ENCODE measurements at places on chromosomes 4 and X. TPM values are rescaled to one million over a fixed set of nuclear protein-coding genes. Genes with fewer than 3 reads are reported as not detected.
A peak's percentile ranks its signal among the peaks of the same experiment; 100 is the strongest.

DNA sequence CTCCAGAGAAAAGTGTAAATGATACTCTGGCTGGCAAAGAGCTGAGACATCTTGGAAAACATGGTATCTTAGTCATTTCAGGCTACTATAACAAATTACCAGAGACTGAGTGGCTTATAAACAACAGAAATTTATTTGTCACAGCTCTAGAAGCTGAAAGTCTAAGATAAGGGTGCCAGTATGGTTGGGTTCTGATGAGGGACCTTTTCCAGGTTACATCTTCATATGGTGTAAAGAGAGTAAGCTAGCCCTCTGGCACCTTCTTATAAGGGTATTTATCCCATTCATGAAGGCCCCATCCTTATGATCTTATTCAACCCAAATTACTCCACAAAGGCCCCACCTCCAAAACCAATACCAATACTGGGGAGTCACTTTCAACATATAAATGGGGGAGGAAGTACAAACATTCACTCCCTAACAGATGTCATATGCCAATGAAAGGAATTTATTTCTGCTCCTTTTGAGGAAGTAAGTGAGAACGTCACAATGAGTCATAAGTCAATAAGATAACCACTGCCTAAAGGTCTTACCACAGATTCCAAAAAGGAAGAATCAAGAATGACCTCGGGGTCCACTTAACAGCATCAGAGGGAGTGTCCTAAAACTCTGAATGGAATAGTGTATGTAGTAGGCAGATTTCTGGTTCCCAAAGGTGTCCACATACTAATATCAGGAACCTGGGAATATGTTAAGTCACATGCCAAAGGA, 246.6 kb downstream of the OPHN1 start:
- no peaks in the 10 kb centered on the region for H3K4me1 ChIP-seq
- H3K36me3 ChIP-seq = no peaks in the 10 kb centered on the region
- no peak overlapping the region for H3K27ac ChIP-seq
- no peak overlapping the region for H3K4me3 ChIP-seq
- no peaks in the 10 kb centered on the region for H3K27me3 ChIP-seq
- DNase-seq = no peak

DNA sequence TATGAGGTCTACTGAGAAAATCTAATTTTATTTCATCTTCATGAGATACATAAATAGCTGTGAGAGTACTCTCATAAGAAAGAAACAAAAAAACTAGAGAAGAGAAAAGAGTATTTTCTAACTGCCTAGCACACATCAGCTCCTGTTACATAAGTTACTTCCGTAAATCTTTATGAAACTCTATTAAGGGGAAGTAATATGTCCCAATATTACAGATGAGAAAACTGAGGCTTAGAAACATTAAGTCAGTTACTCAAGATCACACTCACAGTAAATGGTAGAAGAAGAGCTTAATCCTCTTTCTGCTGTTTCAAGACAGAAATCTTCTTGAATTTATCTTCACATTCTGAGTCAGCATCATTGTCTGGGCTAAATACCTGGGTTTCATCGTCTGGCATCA, 164.1 kb downstream of the DTHD1 start:
- H3K4me1 ChIP-seq = no peaks in the 10 kb centered on the region
- no peak overlapping the region for H3K4me3 ChIP-seq
- no peak overlapping the region for H3K27ac ChIP-seq
- no peaks in the 10 kb centered on the region for H3K36me3 ChIP-seq

- H3K27ac ChIP-seq = no peak overlapping the region
- H3K4me3 ChIP-seq = no peak overlapping the region
- no peaks in the 10 kb centered on the region for H3K36me3 ChIP-seq
- DNase-seq = no peak
Observed at GRCh38 chr4:17701882-17702281, 79.5 kb downstream of the FAM184B start.

- DNase-seq = peak; percentile 76
- H3K36me3 ChIP-seq = no peaks in the 10 kb centered on the region
Observed at GRCh38 chr4:1043651-1044468, 32.4 kb downstream of the FGFRL1 start.

DNA sequence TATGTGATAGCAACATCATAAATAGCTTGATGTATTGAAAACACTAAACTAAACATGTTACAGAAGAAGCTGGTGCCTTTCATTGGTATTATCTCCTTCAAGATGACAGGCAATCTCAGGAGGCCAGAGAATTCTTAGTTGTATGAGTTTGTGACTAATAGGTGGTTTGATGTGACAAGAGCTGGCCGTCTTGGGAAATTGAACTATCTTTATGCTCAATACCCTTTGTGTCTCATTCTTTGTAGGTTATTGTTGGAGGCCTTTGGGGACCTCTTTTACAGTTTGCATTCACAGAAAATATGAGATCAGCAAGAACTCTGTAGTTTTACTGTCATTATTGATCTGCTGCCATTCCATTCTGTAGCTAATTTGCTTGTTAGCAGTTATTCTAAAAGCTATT, 659.2 kb upstream of the PITX2 start:
- H3K27me3 ChIP-seq = peaks cover 5% of the 10 kb centered on the region
- H3K4me3 ChIP-seq = no peak overlapping the region
- H3K27ac ChIP-seq = no peak overlapping the region
- no peaks in the 10 kb centered on the region for H3K36me3 ChIP-seq
- no peak for DNase-seq

Gene CT83
- not detected for total RNA-seq

DNA sequence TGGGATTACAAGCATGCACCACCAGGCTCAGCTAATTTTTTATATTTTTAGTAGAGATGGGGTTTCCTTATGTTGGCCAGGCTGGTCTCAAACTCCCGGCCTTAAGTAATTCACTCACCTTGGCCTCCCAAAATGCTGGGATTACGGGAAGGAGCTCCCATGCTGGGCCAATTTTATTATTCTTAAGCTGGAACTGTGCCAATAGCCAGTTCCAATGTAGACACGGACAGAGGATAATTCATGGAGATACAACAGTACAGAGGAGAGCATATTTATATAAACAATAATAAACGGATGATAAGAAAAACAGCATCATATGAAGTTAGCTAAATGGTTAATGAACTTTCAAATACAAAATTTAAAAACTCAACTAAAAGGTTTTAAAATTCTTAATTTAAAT, 87.8 kb downstream of the PPA2 start:
- no peaks in the 10 kb centered on the region for H3K4me1 ChIP-seq
- no peak overlapping the region for H3K27ac ChIP-seq
- no peak for DNase-seq
- no peak overlapping the region for H3K4me3 ChIP-seq
- H3K36me3 ChIP-seq = no peaks in the 10 kb centered on the region

DNA sequence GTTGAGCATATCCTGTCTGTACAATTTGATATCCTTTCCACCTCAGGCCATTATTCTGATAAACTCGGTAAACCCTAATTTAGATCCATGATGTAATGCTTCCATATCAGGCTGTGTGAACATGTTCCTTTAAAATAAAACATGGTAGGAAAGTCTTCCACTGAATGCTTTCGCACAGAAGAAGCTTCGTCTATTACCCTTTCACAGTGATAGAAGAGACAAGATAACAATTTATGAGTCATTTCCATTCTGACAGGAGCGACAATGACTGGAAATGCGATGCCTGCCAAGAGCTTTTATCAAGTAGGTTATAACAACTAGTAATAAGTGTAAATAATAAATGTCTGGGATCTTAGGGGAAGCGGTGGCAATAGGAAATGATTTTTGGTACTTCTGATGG, 98.8 kb downstream of the TTC29 start:
- H3K36me3 ChIP-seq = no peaks in the 10 kb centered on the region
- DNase-seq = no peak
- no peak overlapping the region for H3K27ac ChIP-seq
- H3K27me3 ChIP-seq = no peaks in the 10 kb centered on the region
- H3K4me3 ChIP-seq = no peak overlapping the region

GRCh38 chr4:109648997-109649575, 54.2 kb downstream of the CASP6 start:
- no peak for DNase-seq
- H3K36me3 ChIP-seq = no peaks in the 10 kb centered on the region
- H3K27me3 ChIP-seq = no peaks in the 10 kb centered on the region
- H3K4me1 ChIP-seq = no peaks in the 10 kb centered on the region
- H3K4me3 ChIP-seq = no peak overlapping the region
- peak overlapping the region; percentile 19 for H3K27ac ChIP-seq

Gene MUC7
- not detected for total RNA-seq

GRCh38 chr4:1713003-1713851, 1.1 kb upstream of the SLBP start:
- peaks cover 9% of the 10 kb centered on the region for H3K36me3 ChIP-seq
- DNase-seq = no peak
- H3K4me3 ChIP-seq = peak overlapping the region; percentile 69
- H3K4me1 ChIP-seq = peaks cover 32% of the 10 kb centered on the region

- H3K27me3 ChIP-seq = no peaks in the 10 kb centered on the region
- no peak for DNase-seq
- H3K4me3 ChIP-seq = no peak overlapping the region
- H3K27ac ChIP-seq = peak overlapping the region; percentile 30
- H3K4me1 ChIP-seq = peaks cover 12% of the 10 kb centered on the region
Observed at GRCh38 chr4:2923141-2923551, 40.1 kb downstream of the NOP14 start.

GRCh38 chr4:171650543-171650942, 162.7 kb upstream of the GALNTL6 start:
- no peaks in the 10 kb centered on the region for H3K36me3 ChIP-seq
- H3K27ac ChIP-seq = no peak overlapping the region
- H3K4me3 ChIP-seq = no peak overlapping the region
- DNase-seq = no peak

Gene H2BW1
- total RNA-seq = not detected

DNA sequence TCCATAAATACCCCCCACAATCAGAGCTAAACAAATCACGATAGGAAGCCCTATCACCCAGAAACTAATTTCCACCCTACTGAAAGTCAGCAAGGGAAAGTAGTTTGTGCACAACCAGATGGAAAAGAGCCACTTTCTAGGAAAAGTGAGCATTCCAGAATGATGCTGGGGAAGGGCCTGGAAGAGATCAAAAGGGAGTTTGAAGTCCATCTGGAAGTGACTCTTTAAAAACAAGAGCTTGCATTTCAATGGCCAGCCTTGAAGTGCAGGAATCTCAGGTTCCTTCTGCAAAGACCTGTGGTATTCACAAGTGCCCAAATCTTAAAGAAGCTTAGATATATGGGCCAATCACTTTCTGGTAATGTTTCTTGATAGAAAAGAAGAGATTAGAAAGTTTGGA, 97.0 kb upstream of the LDB2 start:
- H3K27ac ChIP-seq = no peak overlapping the region
- H3K4me1 ChIP-seq = no peaks in the 10 kb centered on the region
- H3K36me3 ChIP-seq = no peaks in the 10 kb centered on the region
- H3K4me3 ChIP-seq = no peak overlapping the region
- no peaks in the 10 kb centered on the region for H3K27me3 ChIP-seq

- H3K36me3 ChIP-seq = no peaks in the 10 kb centered on the region
- no peak for DNase-seq
- H3K4me1 ChIP-seq = no peaks in the 10 kb centered on the region
- no peak overlapping the region for H3K4me3 ChIP-seq
- no peak overlapping the region for H3K27ac ChIP-seq
Observed at GRCh38 chr4:109040441-109040840, 262.0 kb downstream of the COL25A1 start.

Gene RHOXF2
- not detected for total RNA-seq

- H3K27me3 ChIP-seq = no peaks in the 10 kb centered on the region
- H3K4me3 ChIP-seq = no peak overlapping the region
- no peak for DNase-seq
- H3K4me1 ChIP-seq = no peaks in the 10 kb centered on the region
Observed at GRCh38 chr4:534576-535151, 35.7 kb downstream of the PIGG start.
